ENCODE measurements at places on chromosomes 1 and 21.

DNA sequence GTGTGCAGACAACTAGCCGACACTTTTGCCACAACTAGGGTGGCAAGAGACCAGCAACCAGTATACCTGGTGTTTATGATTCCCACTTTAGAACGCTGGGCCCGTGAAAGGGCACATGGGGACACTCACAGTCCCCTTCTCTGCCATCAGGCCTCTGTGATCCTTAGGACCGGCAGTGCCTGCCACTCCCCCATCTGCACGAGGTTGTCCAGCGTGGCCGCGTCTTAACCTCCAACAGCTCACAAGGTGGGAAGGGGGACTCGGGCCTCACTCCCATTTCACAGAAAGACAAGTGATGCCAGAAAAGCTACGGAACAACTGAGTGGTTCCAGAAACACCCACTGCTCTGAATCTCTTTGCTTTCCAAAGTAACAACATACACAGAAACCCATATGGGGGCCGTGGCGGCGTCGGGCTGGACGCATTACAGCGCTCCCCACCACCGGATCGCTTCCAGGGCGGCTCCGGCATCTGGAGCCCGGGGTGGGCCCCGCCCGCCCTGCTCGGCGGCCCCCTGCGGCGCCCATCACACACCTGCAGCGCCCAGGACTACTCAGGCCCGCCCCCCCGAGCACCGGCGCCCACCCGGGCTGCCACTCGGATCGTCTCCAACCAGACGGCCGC is 1.0 kb downstream of the ZNF496 start:
- no peak for DNase-seq

DNA sequence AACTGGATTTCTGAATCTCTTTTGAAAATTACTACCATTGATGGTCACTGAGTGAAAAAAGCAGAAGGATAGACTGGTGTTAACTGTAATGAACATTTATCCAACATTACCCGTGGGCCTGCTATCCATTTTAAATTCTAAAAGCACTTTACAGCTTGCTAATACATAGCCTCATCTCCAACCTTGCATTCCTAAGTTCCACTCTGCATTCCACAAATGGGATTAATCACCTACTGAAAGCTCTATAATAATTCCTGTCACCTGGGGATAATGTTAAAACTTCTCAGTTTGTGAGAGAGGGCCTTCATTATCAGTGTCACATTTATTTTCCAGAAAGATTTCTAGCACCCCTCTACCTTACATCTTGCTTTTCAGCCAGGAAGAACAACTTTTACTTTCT is 38.2 kb downstream of the PTPRC start:
- DNase-seq, result peak; percentile 17

GRCh38 chr1:159941591-159942560 is 3.5 kb downstream of the IGSF9 start:
- DNase-seq, result no peak

DNA sequence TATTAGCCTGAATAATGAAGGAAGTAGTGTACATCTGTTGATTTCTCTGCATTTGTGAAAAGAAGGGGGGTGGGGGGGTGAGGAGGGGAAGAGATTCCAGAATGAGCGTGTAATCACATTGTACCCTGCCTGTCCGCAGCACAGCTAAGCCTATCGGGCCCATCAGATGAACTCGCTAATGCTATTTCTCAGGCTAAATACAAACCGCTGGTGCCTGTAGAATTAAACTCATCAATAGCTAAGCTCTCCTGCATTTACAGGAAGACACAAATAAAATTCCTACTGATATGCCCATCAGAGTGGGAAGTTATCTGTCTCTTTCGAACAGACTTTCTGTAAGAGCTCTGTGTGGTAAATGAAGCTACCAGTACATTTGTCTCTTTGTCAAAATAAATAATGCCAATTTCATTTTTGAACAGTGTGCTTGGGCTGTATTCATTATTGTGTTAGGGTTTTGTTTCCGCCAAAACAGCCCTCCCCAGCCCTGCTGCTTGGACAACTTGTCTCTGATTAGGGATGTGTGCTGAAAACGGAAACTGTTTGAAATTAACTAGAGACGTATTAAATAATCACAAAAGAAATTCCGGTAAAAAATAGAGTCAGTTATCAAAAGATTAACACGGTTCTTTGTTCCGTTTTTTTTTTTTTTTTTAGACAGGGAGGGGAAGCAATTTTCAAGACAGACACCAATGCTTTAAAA is 305.4 kb downstream of the TTLL7 start:
- DNase-seq, result peak; percentile 55

DNA sequence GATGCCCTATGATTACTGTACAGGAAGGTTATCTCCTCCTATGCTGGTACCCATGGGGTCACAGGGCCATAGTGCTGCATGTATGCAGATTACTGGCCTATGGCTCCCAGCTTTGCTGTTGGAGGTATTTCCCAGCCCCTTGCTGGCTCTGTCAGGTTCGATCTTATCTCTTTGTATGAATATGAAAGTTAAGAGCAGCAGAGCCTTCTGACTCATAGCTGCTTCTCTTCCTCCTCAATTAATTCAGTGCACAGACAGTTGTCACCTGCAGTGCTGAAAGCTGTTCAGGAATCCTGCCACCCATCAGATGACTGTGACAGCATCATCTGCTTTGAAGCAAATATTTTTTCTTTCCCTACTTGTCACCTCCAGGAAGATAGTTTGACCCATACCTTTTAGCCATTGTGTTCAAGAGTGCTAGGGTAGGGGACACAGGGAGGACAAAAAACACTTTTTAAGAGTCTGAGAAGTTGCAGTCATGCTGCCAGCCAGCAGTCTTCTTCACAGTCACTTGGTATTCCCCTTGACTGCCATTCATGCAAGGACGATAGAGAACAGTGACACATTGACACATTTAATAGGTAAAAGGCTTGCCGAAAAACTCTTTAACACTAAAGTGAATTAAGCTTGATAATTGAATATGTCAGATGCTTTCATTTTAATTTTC is 73.1 kb downstream of the KIF1B start:
- DNase-seq, result no peak

DNA sequence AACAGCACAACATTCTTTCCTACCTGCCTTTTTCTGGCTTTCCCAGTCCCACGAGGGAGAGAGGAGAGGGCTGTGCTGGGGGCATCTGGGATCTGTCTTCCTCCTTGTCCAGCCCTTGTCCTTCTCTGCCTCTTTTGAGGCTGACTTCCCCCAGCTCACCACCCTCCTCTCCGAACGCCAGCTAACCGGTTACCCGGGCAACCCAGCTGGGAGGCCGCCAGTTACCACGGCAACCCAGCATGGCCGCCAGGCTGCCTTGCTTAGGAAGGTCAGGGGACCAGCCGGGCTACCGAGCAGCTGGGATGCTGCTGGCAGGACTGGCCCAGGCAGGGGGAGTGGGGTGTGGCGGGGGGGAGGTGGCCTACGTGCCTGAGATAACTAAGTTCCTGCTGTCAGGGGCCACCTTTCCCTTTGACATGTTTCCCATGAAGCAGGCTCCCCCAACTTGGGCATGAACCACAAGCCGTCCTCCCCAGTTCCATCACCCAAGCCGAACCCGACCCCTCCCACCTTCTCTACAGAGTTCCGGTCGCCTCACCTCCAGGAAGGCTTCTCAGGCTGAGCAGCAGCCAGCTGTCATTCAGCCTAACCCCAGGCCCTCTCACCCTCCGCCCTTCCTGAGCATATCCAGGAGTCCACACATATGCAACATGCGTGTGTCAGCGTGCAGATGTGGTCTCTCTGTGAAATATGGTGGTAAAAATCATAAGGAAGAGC is 8.7 kb downstream of the PLEKHA6 start:
- peak; percentile 84 for DNase-seq

DNA sequence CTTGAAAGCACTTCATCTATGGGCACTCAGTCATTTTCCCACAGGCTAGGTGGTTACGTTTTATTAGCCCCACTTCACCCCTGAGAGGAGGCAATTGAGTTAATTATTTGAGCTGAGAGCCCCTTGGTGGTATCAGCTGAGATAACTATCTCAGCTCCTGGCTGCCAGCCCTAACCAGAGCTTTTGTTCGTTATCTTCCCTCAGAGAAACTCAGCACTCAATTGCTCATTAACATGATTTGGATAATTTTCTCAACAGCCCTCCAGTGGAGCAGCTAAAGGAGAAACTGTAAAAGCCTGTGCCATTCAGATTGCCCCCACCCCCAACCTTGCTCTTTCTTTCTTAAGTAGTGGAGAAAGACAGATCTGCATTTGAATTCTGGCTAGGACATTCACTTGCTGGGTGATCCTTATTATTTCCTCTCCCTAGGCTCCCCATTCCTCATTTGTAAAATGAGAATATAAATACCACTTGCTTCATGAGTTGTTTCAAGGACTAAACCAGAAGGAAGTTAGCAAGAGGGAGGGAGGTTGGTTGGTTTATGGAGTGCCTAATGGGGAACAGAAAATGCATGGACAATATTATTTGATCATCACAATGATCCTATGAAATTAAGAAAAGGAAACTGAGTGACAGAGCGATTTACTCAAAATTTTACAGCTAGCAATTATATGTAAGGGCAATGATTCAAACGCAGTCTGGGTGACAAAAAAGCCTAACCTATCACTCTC is 218.7 kb upstream of the FGGY start:
- no peak for DNase-seq

DNA sequence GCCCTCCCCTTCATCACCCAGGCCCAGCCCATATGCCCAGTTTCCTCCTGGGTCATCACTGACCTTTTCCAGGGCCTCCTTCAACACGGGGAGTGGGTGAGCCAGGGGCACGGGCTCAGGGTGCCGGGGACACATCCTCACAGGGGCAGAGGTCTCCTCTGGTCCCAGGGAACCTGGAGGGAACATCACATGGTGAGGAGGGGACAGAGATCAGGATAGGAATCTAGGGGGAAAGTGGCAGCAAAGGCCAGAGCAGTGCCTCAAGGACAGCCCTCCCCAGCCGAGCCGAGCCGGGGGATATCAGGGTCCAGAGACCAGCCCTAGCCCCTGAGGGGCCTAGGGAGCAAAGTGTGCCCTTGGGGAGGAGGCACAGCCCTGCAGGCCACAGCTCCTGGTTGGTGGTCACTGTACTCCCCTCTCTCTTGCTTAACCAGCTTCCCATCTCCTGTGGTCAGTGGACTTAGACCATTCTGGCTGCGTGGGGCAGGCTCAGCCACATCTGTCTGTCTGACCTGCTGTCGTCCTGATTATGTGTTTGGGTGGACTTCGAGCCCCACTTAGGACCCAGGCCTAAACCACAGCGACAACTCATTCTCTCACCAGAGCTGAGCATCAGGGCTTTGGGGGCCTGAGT is 9.5 kb downstream of the LACTBL1 start:
- DNase-seq, result no peak

DNA sequence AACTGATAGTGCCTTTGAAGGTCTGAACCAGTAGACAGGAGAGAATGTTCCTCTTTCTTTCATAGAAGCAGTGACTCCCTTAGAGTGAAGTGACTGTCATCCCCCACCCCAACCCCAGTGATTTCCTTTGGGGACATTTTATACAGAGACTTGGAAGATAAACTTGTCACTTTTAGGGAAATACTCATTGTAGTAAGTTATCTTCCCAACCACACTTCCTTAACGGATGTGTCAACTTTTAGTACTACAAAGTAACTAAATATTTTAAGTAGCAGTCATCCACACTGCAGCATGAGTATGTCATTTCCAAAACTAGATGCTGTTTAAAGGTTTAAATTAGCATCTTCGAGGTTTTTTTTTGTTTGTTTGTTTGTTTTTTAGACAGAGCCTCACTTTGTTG is 13.7 kb downstream of the LRRC8B start:
- no peak for DNase-seq

- no peak for DNase-seq
Measured at GRCh38 chr1:151143986-151144385, 2.4 kb downstream of the SEMA6C start.

DNA sequence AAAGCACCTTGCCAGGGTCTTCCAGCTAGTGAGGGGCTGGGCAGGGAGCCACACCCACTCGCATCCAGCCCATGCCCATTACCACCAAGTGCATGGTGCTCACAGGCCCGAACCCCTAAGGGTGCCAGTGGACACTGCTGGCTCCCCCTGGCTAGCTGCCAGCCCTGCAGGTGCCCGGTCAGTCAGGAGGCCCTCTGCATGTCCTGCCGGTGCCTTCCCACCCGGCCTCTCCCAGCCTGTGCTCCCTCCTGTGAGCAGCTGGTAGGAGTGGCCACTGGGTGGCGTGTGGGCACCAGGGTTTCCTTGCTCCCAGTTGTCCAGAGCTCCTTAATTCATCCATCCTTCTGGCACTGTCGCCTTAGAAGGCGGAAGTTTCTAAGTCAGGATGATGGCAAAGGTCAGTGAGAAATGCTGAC is 33.4 kb downstream of the QSOX1 start:
- peak; percentile 72 for DNase-seq

- peak; percentile 22 for DNase-seq
Measured at GRCh38 chr1:234409328-234409727, 36.1 kb downstream of the COA6 start.

GRCh38 chr1:183887826-183888819 is 83.2 kb downstream of the RGL1 start:
- DNase-seq, result no peak

- DNase-seq, result no peak
Measured at GRCh38 chr1:35386959-35387358, 118.5 kb downstream of the ZMYM4 start.

DNA sequence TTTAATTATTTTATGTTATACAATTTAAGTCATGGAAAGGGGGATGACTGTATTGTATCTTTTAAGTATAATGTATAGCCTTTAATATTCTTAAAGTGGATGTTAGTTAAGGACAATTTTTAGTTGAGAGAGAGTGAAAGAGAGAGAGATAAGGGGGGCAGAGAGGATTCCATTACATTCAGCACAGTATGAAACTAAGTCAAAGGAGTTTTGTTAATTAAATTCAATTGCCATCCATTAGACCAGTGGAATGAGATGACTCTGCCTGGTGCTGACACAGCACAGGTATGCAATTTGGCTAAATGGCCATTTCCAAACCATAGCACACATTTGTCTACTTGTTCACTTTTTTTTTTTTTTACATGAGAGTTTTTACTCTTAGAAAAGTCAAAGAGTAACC is 27.5 kb downstream of the NFIA start:
- DNase-seq, result no peak

- no peak for DNase-seq
Measured at GRCh38 chr21:42848932-42849758, 30.2 kb downstream of the WDR4 start.

DNA sequence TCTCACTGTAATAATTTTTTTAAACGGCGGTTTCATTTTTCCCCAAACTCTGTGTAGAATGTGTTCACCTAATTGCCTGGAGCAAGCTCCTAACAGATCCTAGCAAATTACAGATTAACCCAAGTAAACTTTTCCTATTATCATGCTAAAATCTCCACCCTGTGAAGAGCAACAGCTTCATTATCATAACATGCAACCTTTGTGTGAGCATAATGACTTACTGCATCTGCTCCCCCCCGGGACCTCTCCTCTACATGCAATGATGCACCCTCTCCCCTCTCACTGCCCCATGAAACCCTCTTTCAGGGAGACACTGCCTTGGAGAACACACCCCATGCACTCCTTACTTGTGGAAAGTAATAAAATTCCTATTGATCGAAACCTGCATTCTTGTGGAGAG is 717.0 kb upstream of the TMPRSS15 start:
- DNase-seq, result no peak

- DNase-seq, result no peak
Measured at GRCh38 chr1:161091796-161092507, 2.6 kb upstream of the NECTIN4 start.

GRCh38 chr1:10776190-10776905 is 20.1 kb downstream of the CASZ1 start:
- DNase-seq, result no peak

- DNase-seq, result no peak
Measured at GRCh38 chr1:38611664-38612211, 247.8 kb downstream of the RRAGC start.

All from foreskin fibroblast (primary cell).